Calu3 (cell line): ENCODE measurements at places on chromosomes 3 and 15. TPM values are rescaled to one million over a fixed set of nuclear protein-coding genes. Genes with fewer than 3 reads are reported as not detected.
A peak's percentile ranks its signal among the peaks of the same experiment; 100 is the strongest.

The GPR62 gene
- not detected in 2 replicates for total RNA-seq

GRCh38 chr3:15113471-15113870 lies 14.5 kb upstream of the RBSN start:
- H3K4me1 ChIP-seq: no peaks in the 10 kb centered on the region
- no peak overlapping the region for H3K4me3 ChIP-seq
- no peaks in the 10 kb centered on the region for H3K36me3 ChIP-seq
- no peak overlapping the region for H3K27ac ChIP-seq
- peaks cover 32% of the 10 kb centered on the region for H3K27me3 ChIP-seq

DNA sequence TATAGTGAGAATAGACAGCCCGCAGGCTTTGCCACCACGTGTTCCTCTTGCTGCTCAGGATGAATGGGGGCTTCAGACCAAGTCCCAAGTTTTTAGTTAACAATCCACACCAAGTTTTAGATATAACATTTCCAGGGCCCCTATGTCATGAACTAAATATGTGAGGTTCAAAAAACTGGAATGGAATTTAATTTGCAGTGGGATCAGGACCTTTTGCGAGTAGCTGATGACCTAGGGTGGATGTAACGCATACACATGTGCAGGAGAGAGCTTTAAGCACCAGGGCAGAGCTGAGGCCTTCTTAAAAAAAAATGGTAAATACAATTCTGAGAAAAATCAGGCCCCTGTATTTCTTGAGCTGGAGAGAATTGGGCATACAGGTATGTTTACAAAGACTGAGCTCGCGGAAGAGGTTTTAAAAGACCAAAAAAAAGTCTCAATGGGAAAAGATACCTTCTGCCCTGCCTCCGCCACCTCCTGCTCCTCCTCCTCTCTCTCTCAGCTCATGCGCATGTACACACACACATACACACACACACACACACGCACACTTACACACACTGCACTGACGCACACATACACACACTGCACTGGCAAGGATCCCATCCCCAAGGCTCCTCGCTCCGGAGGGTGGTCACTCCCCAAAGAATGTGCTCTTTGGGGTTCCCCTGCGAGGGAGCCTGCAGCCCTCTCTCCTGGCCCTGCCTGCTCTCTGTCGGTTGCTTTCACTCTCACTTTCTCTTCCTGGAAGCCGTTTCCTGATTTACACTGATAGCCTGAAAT lies 48.2 kb upstream of the IGF1R start:
- peaks cover 9% of the 10 kb centered on the region for H3K36me3 ChIP-seq
- H3K27me3 ChIP-seq: peaks cover 32% of the 10 kb centered on the region
- peaks cover 17% of the 10 kb centered on the region for H3K4me1 ChIP-seq

DNA sequence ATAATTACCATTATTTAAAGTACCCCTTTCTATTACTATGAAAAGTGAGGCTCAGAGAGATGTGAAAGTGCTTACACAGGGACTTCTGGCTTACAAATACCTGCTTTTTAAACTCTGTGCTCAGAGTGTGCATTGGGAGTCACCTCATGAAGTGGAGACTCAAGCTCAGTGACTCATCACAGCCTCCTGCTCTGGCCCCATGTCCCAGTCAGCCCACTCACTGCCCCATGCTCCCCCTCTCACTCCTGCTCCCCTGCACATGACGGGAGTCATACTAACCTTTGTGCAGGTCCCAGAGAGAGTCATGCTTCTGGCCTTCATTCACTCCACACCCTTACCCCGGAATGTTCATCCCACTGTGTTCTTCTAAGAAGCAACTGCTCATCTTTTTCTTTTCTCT lies 20.2 kb downstream of the CCR1 start:
- no peak overlapping the region for H3K4me3 ChIP-seq
- DNase-seq: no peak
- peaks cover 14% of the 10 kb centered on the region for H3K4me1 ChIP-seq
- H3K27ac ChIP-seq: no peak overlapping the region
- H3K27me3 ChIP-seq: no peaks in the 10 kb centered on the region

DNA sequence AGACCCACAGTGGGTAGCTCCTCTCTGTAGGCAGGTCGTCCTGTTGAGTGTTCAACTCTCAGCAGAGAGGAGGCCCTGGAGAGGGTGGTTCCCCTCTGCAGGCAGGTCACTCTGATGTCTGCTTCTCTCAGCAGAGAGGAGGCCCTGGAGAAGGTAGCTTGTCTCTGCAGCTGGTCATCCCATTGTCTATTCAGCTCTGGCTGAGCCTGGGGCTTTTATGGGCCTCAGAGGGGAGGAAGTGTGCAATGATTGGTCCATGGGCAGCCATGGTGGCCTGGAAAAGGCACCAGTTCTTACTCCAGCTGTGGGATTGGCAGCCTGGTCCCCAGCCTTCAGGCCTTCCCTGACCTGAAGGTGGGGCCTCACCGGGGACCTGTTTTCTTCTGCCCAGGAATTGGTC lies 52.9 kb downstream of the PPCDC start:
- no peaks in the 10 kb centered on the region for H3K27me3 ChIP-seq
- no peak overlapping the region for H3K27ac ChIP-seq
- H3K36me3 ChIP-seq: no peaks in the 10 kb centered on the region

DNA sequence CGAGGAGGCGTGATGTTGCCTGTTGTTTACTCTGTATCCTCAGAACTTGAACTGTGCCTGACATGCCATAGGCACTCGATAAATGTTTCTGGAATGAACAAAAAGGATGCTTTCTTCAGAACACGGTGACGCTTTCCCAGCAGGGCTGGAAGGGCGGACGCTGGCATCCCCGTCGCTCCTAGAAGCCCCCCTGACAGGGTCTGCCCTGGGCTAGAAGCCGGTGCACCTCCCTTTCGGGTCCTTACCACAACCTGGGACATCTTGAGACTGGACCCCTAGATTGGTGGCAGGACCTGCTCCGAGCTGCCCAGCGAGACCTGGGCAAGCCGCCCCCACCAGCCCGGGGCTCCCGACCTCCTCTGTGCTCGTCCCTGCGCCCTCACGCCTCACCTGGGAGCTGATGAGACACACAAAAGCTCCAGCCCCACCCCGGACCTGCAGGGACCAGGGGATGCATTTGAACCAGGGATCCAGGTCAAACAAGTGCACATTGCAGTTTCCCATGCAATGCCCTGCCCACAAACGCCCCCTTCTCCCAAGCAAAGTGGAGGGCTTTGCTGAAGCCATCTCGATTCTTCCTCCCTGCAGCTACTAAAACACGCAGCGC lies 131.2 kb upstream of the MEF2A start:
- peaks cover 5% of the 10 kb centered on the region for H3K36me3 ChIP-seq
- H3K27me3 ChIP-seq: no peaks in the 10 kb centered on the region
- peak overlapping the region; percentile 62 for H3K27ac ChIP-seq
- H3K4me1 ChIP-seq: peaks cover 27% of the 10 kb centered on the region

DNA sequence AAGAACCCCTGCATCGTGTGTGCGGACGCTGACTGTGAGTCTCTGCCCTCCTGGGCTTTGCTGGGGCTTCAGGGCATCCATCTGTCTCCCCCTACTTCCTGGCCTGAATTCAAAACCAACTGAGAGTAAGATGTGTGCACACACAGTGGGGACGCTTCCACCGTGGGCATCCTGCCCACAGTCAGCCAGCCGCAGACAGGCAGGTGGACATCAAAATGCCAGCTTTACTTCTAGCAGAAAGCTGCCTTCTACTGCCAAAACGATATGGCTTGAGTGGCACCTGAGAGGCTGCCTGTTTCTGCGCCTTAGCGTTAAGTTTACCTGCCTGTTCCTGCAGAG lies 18.5 kb downstream of the ALDH1A3 start:
- H3K36me3 ChIP-seq: peaks cover 100% of the 10 kb centered on the region
- peak overlapping the region; percentile 77 for H3K27ac ChIP-seq
- no peak for DNase-seq

DNA sequence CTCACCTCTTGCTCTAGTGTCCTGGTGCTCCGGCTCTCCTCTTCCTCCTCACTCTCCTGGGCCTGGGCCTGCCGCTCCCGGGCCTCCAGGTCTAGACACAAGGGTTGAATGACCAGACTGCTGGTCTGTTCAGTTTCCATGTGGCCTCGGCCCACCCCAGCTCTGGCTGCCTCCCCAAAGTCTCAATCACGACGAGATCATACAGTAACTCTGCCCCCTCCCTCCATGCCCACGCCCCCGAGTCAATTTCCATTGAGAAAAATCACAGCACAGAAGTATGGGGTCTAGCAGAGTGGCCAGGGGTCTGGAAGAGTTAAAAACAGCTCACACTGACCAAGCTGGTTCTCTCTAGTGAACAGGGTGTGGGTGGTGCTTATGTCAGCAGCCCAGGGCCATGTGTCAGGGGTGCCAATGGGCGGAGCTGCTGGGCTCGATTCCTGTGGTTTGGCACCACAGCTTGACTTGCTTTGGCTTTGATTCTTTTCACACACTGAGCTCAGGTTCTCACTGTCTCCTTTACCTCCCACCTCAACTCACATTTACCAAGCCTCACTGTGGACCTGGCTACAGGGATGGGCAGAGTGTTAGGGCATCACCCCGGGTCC lies 6.9 kb downstream of the C15orf62 start:
- H3K4me3 ChIP-seq: no peak overlapping the region
- peak; percentile 46 for DNase-seq
- H3K36me3 ChIP-seq: peaks cover 31% of the 10 kb centered on the region
- H3K27me3 ChIP-seq: no peaks in the 10 kb centered on the region
- no peak overlapping the region for H3K27ac ChIP-seq
- H3K4me1 ChIP-seq: peaks cover 9% of the 10 kb centered on the region

GRCh38 chr3:177569875-177570657 lies 372.8 kb upstream of the TBL1XR1 start:
- H3K36me3 ChIP-seq: no peaks in the 10 kb centered on the region
- DNase-seq: no peak
- no peak overlapping the region for H3K4me3 ChIP-seq
- no peak overlapping the region for H3K27ac ChIP-seq
- H3K27me3 ChIP-seq: no peaks in the 10 kb centered on the region

DNA sequence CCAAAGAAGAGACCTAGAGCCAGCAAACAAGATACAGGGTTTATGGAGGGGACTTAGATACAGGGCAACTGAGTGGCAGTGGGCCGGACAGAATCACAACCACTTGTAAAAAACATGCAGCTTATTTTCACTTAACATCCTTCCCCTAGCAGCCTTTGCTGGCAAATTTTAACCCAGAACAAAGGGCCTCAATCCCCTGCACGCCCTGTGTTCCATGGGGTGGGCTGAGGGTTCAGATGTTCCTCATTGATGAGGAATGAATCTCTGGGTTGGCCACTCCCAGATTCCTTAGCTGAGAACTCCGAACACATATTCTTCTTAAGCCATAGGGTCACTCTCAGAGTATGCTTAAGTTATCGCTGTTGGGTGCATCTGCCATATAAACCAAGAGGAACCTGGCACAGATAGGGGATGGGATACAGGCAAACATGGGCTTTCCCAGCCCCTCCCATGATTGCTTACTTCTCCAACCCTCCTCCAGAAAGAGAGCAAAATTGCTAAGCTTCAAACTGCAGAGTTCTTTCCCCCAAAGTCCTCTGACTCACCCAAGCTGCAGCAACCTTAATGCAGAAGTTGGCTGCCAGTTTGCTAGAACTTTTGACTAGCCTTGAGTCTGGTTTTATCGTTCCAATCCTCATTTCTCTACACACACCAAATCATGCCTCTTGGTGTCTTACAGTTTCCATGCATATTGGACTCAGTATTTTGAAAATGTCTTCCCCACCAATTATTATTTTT lies 146.9 kb downstream of the CD47 start:
- no peaks in the 10 kb centered on the region for H3K36me3 ChIP-seq
- H3K4me1 ChIP-seq: peaks cover 9% of the 10 kb centered on the region
- H3K27me3 ChIP-seq: no peaks in the 10 kb centered on the region
- no peak overlapping the region for H3K4me3 ChIP-seq
- H3K27ac ChIP-seq: no peak overlapping the region
- DNase-seq: no peak

DNA sequence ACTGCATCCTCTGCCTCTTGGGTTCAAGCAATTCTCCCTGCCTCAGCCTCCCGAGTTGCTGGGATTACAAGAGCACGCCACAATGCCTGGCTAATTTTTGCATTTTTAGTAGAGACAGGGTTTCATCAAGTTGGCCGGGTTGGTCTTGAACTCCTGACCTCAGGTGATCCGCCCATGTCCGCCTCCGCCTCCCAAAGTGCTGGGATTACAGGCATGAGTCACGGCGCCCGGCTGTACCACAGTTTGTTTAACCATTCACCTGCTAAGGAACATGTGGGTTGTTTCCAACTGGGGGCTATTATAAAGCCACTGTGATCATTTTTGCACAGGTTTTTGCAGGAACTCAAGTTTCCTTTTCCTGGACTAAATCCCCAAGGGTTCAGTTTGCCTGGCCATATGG lies 123.2 kb upstream of the RAP2B start:
- H3K27ac ChIP-seq: peak overlapping the region; percentile 58
- no peak overlapping the region for H3K4me3 ChIP-seq
- H3K36me3 ChIP-seq: peaks cover 18% of the 10 kb centered on the region

DNA sequence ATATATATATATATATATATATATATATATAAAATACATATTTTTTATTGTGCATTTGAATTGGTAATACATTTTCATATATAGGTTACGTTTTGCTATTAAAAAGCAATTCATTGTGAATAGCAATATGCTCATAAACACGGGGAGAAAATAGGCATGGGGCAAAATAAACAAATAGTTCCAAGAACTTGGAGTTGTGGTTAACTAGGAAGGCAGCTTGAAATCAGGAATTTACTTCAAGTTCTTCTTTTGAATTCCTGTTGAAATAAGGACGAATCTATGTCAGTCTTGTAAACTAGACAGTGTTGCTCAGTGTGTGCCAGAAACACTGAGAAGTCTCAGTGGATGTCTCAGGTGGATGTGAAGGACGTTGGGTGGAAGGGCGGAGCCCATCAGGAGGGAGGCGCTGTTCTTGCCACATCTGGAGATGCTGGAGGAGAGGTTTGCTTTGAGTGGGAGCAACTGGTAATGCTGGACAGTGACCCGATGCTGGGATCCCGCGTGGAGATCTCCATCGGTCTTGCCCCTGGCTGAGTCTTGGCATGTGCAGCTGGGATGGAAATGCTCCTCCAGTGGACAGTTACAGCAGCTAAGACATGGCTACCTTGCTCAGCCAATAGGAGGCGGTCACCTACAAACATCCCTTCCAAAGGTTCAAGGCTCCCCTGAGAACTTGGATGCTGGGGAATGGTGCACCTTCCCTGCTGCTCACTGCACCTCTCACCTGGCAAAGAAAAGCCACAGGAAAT lies 2.5 kb downstream of the IL16 start:
- DNase-seq: no peak
- H3K4me3 ChIP-seq: no peak overlapping the region
- H3K27ac ChIP-seq: no peak overlapping the region
- H3K36me3 ChIP-seq: no peaks in the 10 kb centered on the region
